ENCODE measurements at places on chromosomes 1 and 21. TPM values are rescaled to one million over a fixed set of nuclear protein-coding genes. Genes with fewer than 3 reads are reported as not detected.

DNA sequence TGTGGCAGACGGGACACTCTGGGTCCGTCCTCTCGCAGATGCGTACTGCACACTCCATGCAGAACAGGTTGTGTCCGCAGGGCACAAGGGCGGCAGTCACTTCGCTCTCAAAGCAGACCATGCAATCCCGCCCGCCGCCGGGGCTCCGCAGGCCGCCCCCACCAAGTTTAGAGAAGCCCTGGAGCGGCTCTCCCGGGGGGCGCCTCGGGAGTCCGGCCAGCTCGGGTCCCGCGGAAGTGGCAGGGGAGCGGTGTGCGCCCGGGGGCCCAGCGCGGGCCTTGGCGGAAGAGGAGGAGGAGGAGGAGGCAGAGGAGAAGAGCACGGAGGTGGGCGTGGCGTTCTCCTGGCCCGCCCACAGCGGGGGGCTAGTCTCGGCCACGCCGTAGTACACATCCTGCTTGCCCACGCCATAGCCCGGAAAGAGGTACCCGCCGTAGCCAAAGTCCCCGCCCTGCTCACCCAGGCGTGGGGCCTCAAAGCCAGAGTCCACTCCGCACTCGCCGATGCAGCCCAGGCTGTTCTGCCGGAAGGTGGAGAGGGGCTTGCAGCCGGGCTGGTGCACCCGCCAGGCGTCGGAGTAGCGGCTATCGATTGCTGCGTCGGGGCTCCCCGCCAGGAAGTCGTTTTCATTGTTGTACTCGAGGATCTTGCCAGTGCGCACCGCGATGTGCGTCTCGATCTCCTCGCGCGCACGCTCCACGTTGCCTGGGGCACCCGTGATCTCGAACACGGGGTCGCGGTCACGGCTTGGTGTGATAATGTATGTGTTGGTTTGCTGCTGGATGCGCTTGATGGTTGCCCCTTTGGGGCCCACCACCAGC is 5.4 kb downstream of the MEX3A start:
- DNase-seq, result peak; percentile 71

DNA sequence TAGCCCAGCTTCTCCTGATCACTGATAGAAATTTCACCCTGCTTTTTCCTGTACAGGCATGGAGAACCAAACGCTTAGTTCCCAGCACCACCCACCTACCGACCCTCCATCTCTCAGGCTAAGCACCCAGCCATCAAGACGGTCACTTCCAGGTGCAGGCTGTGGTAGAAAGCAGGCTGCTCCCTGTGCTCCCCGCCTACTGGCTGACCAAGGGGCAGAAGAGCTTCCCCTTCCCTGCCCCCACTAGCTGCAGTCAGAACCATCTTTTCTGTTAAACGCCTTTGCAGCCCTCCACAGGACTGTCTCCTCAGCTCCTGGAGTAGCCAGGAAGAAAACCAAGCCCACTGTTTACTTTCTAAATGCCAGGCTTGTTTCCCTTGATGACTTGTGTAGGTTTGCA is 23.0 kb downstream of the SPATA46 start:
- no peak for DNase-seq

- DNase-seq, result peak; percentile 73
Observed at GRCh38 chr1:225746361-225747179, 31.1 kb upstream of the SRP9 start.

DNA sequence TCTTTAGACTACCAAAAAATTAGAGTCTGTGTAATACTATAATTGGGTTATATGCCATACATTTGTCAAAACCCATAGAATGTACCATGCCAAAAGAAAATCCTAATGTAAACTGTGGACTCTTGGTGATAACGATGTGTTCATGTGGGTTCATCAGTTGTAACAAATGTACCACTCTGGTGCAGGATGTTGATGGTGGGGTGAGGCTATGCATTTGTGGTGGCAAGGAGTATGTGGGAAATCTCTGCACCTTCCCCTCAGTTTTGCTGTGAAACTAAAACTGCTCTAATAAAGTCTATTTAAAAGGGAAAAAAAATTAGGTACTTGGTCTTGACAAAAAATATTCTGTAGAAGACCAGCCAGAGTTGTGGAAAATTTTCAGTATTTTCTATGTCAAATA is 43.4 kb downstream of the INKA2 start:
- DNase-seq, result no peak

GRCh38 chr1:3237570-3237969 is 168.6 kb downstream of the PRDM16 start:
- DNase-seq, result peak; percentile 13

- no peak for DNase-seq
Observed at GRCh38 chr1:6435547-6435946, 11.0 kb downstream of the ESPN start.

- peak; percentile 64 for DNase-seq
Observed at GRCh38 chr1:145990249-145990855, 6.0 kb downstream of the TXNIP start.

DNA sequence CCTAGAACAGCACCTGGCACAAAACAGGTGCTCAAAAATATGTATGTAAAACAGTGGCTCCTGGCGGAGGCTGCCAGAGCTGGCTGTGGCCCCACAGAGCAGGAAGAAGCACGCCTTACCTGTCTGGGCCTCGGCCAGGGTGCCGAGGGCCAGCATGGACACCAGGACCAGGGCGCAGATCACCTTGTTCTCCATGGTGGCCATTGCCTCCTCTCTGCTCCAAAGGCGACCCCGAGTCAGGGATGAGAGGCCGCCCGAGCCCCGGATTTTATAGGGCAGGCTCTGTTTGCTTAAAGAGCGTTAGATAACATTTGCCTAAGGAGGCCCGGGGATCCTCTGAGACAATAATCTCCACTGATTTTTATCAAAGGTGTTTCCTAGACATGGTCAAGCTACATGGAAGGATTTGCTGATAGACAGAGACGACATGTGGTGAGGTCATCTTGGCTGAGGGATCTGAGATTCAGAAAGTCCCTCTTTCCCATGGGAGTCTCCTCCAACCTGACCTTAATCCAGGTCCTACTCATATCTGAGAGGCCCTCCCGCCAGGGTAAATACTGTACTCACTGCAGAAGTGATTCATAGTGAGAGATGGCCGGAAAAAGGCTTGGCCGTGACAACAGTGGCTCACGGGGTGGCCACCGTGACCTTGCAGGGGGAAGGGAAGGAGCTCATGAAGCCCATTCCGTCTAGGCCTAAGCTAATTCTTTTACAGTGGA is at the start of gene TFF1:
Gene TFF1 (minus strand): TSS at position 244 of the 719 bp plus-strand sequence. CDS start 40 bp downstream, at position 204.
- DNase-seq, result no peak

- no peak for DNase-seq
Observed at GRCh38 chr21:42340187-42341050, 10.4 kb downstream of the TFF2 start.

- no peak for DNase-seq
Observed at GRCh38 chr1:72891976-72892375, 609.6 kb upstream of the NEGR1 start.

DNA sequence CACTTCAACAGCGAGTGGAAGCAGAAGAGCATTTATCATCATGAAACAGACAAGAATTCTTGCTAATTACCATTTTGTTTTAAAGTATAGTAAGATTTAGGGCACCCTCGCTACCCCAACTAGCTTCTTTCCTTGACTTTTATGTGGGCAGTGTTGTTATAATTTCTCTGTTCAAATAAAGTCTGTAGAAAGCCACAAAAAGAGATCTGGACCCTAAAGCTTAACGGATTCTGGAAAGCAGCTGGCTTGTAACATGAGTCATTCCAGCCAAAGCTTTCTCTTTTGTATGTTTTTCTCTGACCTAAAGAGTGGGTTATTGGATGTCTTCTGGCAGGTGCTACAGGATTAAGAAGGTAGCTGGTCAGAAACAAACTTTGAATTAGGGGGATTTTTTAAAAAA is 37.4 kb downstream of the RUNX1 start:
- DNase-seq, result no peak

DNA sequence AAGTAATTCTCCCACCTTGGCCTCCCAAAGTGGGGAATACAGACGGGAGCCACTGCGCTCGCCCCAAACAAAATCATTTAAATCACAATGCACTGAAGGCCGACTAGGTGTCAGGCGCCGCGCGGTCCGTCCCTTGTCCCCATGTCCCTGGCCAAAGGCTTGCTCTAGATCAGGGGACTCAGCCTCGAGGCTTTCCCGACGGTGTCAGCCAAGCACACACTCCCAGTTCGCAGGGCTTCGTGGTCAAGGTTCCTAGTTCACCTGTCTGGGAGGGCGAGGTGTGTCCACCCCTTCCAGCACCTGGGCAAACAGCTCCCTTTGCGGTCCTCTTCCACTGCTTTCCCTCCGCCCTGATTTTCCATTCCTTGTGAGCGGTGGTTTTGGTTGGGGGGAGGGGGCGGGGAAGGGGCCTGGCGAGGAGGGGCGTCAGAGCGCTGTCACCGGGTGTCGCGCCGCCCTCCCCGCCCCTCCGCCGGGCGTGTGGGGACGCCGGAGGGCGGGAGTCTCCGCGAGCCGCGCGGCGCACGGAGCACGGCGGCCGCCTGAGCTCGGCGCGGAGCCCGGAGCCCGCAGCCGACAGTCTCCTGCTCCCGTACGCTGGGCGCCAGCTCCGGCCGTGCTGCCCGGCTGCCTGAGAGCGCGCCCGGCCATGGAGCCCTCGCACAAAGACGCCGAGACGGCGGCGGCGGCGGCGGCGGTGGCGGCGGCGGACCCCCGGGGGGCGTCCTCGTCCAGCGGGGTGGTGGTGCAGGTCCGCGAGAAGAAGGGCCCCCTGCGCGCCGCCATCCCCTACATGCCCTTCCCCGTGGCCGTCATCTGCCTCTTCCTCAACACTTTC is at the start of gene STUM:
Gene STUM (plus strand): TSS at position 509 of the 838 bp plus-strand sequence. CDS start 141 bp downstream, at position 650.
- DNase-seq, result peak; percentile 69

DNA sequence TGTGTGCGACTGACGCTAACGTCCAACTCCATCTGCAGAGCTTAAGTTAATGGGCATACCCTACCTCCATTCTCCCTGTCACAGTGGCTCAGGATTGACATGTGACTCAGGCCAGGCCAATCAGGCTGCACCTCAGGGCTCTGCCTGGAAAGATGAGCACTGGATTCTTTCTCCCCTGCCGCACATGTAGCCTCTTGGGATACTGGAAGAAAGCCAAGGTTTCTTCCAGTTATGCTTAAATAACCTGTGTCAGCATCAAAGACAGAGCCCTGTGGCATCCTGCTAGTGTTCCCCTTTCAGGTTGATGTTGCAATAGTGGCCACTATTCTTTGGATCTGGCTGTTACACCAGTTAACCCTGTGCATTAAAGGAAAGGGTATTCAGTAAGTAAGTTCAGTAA is 55.0 kb upstream of the SYT6 start:
- no peak for DNase-seq

DNA sequence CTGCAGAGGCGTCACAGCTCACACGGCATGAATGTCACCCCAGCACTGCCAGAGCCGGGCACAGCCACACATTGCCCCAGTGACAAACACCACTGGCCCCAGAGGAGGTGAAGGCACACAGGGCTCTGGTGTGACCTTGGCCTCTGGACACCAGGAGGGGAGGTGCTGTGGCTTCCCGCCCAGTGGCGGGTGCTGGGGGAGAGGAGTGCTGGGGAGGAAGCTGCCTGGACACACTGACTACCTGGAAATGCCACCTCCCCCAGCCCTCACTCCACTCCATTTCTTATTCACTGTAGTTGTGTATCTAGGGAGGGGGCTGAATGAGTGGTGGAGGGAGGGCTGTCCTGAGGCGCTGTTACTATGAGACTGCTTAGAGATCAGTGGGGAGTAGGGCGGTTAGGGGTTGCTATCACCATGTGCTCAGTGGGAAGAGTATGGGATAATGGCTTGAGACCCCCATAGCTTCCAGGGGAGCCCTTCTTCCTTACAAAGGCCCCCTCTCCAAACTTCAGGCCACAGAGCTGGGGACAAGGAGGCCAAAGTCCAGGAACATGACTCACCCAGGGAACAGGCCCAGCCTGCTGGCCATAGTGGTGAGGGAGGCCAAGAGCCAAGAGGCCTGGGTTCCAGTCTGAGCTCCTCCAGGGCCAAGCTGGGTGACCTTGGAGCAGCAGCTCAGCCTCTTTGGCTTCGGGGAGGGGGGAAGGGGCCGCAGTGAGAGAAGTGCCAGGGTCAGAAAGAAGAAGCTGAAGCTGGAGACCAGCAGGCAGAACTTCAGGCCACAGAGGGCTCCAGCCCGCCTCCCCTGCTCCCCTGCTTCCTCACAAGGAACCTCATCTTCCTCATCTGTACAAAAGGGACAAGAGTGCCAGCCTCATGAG is 40.1 kb downstream of the AHDC1 start:
- DNase-seq, result peak; percentile 85

- DNase-seq, result no peak
Observed at GRCh38 chr1:201329286-201329685, 46.0 kb downstream of the PKP1 start.

GRCh38 chr1:6342056-6342455 is 51.5 kb downstream of the ACOT7 start:
- DNase-seq, result no peak

- DNase-seq, result no peak
Observed at GRCh38 chr1:207302618-207303393, 18.7 kb upstream of the CD55 start.

GRCh38 chr1:191125950-191126349 is 648.3 kb upstream of the BRINP3 start:
- no peak for DNase-seq

DNA sequence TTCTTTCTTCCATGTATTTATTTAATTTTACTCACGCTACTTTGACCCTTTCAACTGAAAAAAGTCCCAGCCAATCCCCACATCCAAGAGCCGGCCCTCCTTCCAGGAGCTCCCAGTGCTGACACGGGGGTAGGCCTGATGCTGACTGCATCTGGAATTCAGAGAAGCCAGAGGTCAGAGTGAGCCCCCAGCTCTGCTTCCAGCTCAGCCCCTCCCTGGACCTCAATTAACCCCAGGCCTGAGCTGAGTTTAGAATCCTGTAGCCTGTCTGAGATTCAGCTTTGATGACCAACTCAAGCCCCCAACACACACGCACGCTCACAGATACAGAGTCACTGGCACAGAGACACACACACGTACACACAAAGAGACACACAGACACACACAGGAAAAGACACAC is 247.9 kb downstream of the NPHP4 start:
- no peak for DNase-seq

GRCh38 chr1:204651843-204652421 is 33.6 kb downstream of the LRRN2 start:
- no peak for DNase-seq

The LMOD1 gene
- total RNA-seq, result 8.0 TPM

The CCDC18 gene
- total RNA-seq, result 2.9 TPM

The ADCY10 gene
- 0.47 TPM for total RNA-seq

The TNFSF18 gene
- not detected for total RNA-seq

The SHISA4 gene
- total RNA-seq, result 129 TPM

The NASP gene
- 29.5 TPM for total RNA-seq

The CHIT1 gene
- not detected for total RNA-seq

The LENEP gene
- not detected for total RNA-seq

The TEDDM1 gene
- not detected for total RNA-seq

The C1orf105 gene
- total RNA-seq, result 21.9 TPM
